DMS53 (cell line): ENCODE measurements at places on chromosomes 3 and 15.
A peak's percentile ranks its signal among the peaks of the same experiment; 100 is the strongest.

- peak; percentile 7 for DNase-seq
These were observed 75.7 kb upstream of the PRR23C start for GRCh38 chr3:139120086-139121056.

- no peak for DNase-seq
These were observed 208.2 kb downstream of the RPLP1 start for GRCh38 chr15:69660658-69661405.

DNA sequence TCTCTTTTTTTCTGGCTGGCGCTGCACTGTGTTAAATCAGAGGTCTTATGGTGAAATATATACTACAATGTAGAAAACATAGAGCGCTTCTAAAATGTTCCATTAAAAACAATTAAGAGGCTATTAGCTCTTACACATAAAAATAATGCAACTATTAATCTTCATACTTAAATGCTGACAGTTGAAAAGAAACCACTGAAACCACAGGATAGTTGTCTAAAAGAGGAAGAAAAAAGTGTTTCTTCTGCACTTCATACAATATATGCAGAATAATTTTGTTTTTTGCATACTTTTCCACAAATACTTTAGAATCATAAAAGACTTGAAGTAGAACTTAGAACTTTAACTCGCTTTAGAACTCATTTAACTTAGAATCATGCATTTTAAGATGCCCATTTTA, 170.5 kb downstream of the PYDC2 start:
- DNase-seq, result no peak

DNA sequence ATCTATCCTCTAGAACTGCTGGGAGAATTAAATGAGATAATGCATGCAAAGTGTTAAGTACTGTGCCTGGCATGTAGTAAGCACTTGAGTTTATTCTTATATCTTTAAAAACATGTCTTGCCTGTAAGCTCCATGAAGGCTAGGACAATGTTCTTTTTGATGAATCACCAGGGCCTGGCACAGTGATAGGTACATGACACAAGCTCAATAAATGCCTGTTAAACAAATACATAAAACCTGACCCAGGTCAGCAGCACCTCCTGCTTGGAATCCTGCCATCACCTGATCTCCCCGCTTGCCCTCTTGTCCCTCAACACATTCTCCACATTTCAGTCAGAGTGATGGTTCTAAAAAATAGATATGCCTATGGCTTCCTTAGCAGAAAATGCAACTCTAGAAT, 186.8 kb downstream of the CHST2 start:
- no peak for DNase-seq

- no peak for DNase-seq
These were observed 20.5 kb downstream of the ZNF609 start for GRCh38 chr15:64480891-64481290.

DNA sequence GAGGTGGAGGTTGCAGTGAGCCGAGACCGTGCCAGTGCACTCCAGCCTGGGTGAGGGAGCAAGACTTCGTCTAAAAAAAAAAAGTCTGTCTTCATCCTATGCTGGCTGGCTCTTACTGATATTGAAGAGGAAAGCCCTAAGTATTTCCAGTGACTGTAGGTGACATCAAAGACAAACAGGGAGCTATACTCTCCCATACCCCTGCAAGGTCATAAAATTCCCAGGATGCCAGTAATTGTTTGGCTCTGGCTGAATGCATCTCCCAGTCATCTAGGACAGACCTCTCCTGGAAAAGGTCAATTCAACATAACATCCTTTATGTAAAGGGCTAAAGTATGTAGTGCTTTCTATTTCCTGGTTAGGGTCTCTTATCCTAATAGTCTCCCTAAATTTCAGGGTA, 8.0 kb downstream of the ZBBX start:
- DNase-seq, result no peak

DNA sequence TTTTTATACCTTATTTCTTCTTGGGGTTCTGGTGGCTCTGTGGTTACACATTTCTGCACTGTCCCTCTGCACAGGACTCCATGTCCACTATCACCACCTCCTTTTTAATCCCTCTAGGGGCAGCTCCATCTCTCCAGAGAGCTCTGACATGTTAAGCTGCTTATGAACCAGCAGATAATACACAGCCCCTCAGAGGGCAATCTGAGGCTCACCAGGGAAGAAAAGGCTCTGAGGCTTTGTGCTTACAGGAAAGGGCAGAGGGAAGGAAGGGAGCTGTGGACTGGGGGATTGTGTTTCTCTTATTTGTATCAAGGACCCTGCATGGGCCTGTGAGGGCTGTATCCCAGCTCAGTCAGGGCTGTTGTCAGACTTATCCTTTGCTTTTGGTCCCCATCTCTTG, 164.5 kb downstream of the EPHB1 start:
- no peak for DNase-seq

GRCh38 chr3:193933451-193933850, 202.5 kb upstream of the HES1 start:
- DNase-seq, result no peak

- peak; percentile 58 for DNase-seq
These were observed 422 bp downstream of the LSAMP start for GRCh38 chr3:116444819-116445310.

DNA sequence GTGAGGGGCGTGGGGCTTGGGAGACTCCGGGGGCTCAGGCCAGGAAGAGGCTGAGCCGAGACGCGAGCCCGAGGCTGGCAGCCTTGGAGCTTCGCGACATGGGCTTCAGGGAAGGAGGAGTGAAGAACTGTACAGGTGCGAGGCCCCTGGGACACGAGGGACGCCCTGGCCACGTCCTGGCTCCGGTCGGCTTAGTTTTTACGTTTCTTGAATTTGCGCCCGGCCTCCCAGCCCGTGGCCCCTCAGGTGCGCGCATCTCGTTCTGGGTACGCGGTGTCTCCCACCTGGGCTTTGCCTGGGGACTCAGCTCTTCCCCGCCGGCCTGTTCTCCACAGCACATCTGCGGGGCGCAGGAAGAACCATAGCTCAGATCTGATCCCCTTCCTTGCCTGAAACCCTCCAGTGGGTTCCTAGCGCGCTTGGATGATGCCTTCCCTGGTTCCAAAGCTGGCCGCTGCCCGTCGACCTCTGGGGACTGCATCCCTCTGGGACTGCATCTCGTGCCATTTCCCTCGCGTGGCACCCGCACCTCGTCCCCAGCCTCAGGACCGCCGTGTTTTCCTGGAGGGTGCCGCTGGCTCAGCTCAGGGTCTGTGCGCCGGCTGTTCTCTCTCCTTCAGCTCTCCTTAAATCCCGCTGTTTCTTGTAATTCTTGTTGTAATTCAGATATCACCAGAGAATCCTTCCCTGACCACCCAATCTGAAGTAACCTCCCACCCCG, 614 bp downstream of the CHCHD6 start:
- DNase-seq, result peak; percentile 62

DNA sequence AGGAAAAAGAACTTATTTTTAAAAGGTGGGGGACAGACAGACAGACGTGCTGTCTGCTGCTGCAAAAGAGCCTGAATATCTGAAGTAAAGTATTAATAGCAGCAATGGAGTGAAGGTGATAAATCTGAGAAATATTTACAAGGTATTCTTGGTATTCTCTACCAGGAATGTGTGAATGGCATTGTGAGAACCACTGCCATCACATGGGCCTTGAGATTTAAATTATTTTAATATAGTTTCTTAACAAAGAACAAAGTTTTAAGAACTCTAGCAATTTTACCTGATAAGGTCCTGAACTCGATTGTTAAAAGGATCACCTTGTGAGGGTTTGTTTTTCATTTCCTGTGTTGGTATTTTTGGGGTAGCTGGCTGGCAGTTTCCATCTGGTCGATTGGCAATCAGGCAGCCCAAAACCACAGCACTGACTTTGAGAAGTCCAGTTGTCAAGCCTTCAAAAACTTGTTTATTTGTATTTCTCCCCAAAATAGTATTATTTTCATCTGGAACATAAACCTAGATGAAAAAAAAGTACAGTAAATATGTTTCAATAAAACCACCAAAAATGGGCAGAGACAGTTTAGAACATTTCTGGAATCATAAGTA, 97.3 kb downstream of the ISL2 start:
- DNase-seq, result no peak

DNA sequence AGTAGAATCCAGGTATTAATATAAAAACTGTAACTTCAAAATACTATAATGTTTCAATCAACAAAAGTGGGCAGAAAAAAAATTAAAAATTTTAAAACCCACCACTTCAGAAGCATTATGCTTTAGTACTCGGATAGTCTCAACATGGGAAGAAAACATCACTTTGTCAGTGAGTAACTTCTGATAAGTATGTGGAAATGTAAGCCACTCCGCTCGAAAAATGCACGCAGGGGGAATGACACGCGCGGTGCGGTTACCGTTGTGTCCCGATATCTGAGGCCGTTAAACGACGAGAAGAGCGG, 656 bp downstream of the NGLY1 start:
- no peak for DNase-seq

DNA sequence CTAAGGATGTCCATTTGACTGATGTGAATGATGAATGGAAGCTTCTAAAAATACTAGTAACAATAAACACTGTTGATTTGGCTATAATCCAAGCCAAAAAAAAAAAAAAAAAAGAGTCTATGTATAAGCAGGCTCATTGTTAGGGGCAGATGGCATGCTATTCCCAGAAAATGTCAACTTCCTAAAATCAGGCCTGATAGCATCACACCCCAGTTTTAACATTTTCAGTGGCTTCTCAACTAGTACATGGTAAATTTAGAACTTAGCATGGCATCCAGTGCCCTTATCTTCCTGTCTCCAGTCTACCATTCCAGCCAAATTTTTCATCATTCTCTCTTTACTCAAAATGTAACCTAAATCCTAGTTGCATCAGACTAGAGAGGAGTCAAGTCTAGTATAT, 288.2 kb upstream of the ZNF385D start:
- no peak for DNase-seq

- no peak for DNase-seq
These were observed 181.5 kb downstream of the ADAMTS9 start for GRCh38 chr3:64506255-64506654.

GRCh38 chr3:11059090-11059798, 66.7 kb downstream of the SLC6A1 start:
- DNase-seq, result peak; percentile 47

DNA sequence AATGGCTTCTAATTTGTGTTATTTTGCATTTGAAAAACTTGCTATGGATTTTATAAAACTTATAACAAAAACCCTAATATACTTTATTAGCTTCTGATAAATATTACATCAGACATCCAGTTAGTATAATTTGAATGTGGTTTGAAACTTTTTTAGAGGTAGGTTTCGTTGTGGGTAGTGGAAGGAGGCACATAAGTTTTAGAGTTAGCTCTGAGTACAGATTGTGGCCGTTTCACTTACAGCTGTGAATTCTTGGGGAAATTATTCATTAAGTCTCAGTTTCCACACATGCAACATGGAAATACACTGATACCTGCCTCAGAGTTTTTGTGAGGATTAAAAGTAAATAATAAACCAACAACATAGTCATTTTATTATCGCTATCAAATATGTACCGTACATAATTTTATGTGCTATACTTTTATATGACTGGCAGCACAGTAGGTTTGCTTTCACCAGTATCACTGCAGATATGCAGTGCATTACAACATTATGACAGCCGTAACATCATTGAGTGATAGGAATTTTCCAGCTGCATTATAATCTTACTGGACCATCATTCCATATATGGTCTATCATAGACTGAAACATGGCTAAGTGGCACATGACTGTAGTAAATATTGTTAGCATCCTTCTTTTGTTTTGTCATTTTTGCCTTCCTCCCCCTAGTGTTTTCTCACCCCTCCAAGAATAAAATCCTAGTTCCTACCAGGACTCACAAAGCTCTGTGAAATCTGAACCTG, 175.6 kb downstream of the AKAP13 start:
- no peak for DNase-seq

GRCh38 chr3:14719006-14719405, 44.1 kb downstream of the C3orf20 start:
- no peak for DNase-seq

DNA sequence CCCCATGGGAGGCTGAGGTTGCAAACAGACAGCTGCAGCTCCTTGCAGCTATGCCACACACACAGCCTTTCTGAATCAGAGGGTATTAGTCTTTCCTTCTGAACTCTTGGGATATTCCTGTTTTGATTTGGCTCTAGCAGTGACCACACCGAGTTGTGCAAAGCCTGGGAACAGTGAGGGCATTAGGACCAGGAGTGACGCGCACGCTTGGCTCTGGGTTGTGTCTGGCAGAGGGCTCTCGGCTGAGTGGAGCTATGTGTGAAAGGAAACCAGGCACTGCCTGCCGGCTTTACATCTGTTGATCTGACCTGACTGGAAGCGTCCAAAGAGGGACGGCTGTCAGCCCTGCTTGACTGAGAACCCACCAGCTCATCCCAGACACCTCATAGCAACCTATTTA, at the start of gene GALNT15:
TSS of gene GALNT15 (plus strand) at position 292 of the 400 bp plus-strand sequence. CDS start 472 bp downstream, outside the sequence.
- DNase-seq, result no peak

GRCh38 chr3:43219616-43220015, 66.7 kb upstream of the SNRK start:
- no peak for DNase-seq

DNA sequence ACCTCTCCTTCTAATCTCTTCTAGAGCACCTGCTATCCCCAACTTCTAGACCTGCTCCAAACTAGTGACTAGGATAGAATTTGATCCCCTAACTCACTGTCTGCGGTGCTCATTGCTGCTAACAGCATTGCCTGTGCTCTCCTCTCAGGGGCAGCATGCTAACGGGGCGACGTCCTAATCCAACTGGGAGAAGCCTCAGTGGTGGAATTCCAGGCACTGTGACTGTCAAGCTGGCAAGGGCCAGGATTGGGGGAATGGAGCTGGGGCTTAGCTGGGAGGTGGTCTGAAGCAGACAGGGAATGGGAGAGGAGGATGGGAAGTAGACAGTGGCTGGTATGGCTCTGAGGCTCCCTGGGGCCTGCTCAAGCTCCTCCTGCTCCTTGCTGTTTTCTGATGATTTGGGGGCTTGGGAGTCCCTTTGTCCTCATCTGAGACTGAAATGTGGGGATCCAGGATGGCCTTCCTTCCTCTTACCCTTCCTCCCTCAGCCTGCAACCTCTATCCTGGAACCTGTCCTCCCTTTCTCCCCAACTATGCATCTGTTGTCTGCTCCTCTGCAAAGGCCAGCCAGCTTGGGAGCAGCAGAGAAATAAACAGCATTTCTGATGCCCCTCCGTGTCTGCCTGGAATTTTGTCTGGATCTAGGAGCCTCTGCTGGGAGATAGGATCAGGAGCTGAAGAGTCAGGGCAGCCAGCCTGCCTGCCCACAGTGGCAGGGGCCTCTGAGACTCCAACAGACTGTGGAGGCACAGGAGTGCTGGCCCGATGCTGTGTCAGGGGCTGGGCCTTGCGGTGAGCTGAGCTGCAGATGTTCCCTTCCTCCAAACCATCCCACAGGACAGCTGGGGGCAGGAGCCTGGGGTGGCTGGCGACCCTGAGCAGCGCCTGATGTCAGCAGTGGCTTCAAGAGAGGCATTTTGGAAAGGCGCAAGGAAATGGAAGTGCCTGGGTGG, 3.0 kb downstream of the ISLR start:
- no peak for DNase-seq

DNA sequence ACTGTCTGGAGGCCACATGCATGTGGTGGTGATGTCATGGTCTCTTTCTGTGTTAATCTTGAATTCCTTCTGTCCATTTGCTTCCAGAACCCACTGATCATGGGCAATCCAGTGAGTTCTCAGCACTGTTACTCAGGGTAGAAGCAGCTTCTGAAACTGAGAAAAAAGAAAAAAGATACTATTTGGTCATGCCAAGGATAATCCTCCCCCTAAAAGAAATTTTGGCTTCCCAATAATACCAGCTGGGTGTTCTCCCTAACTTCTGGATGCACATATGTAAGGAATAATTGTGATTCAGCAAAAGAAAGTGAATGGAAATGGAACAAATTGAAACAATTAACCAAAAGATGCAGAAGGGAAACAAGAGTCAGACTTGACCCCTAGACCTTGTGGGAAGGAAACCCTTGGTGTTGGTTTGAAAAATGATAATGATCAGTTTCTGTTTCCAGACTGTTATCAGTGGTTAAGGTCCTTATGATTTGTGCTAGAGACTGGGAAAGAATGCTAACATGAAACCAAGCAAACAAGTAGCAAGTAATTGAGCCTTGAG, 92.3 kb downstream of the RBMS3 start:
- DNase-seq, result no peak
